ENCODE measurements at places on chromosomes 5 and 9.
A peak's percentile ranks its signal among the peaks of the same experiment; 100 is the strongest.

DNA sequence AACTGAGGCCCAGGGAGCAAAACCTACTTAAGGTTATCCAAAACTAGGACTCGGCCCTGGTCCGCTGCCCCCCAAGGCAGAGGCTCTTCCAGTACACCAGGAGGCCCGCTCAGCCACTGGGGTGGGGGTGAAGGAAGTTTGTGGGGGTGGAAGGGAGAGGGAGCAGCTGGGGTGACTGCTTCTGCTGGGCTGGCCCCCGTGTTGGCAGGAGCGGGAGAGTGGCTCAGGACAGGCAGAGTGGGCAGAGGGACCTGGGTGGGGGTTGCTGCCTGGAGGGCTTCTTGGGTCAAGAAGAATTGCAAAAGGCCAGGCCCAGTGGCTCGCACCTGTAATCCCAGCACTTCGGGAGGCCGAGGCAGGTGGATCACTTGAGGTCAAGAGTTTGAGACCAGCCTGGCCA, 8.2 kb upstream of the TRIM14 start:
- DNase-seq = no peak

GRCh38 chr9:126989847-126990842, 75.6 kb downstream of the RALGPS1 start:
- DNase-seq = no peak

- DNase-seq = no peak
Measured at GRCh38 chr5:64308135-64308534, 142.5 kb downstream of the RNF180 start.

GRCh38 chr5:133944263-133945185, 23.9 kb downstream of the C5orf15 start:
- peak; percentile 46 for DNase-seq

DNA sequence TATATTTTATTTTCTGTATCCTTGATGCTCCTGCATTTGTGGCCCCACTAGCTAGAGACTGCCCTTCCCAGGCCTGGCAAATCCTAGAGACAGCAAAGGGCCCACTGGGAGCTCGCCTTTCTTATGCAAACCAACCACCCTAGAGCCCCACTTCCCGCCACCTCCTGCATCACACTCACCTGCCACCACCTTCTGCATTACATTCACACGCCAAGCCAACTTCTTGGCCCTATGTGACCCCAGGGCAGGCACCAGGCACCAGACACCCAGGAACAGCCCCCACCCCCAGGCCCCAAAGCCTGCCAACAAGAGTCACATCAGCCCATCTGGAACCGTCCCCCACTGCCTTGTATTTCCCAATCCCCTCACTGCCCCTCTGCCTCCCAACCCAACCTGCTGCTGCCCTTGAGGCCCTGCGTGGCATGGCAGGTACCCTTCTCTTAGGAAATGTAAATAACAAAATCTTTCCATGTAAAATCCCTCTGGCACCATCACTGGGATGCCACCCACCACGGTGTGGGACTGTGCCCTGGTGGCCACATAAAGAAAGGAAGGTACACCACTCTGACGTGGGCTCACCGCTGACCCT, 22.0 kb downstream of the ROR2 start:
- no peak for DNase-seq

DNA sequence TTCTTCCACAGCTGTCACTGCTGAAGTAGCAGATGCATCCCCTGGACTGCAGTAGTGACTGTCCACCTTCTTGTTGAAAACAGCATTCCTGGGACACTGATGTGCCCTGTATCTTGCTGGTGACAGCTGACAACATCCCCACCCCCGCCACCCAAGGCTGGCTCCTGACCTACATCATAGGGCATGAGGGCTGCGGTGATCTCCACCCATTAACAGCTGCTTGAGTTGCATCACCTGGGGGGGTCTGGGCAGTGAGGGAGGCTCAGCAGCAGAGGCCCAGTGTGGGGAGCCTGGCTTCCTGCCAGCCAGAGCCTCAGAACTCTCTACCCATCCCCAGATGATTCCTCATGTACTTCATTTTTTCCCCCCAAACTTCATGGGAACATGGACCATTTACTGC, 4.1 kb downstream of the PRUNE2 start:
- no peak for DNase-seq

DNA sequence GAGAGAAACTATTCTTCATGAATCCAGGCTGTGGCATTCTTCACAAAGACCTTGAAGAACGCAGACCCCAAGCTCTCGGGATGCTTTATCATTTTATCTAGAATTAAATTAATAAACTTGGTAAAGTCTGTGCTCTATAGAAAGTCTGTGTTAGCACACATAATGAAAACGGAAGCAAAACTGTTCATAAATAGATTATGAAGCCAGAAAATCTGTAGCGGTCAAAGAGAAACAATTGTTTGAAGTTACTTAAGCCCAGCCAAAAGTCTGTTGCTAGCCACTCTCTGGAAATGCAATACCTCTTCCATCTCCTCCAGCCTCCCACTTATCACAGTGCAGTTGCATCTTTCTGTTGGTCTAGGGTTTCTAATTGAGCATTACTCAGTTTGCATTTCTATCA, 375.9 kb downstream of the KIF4B start:
- no peak for DNase-seq

DNA sequence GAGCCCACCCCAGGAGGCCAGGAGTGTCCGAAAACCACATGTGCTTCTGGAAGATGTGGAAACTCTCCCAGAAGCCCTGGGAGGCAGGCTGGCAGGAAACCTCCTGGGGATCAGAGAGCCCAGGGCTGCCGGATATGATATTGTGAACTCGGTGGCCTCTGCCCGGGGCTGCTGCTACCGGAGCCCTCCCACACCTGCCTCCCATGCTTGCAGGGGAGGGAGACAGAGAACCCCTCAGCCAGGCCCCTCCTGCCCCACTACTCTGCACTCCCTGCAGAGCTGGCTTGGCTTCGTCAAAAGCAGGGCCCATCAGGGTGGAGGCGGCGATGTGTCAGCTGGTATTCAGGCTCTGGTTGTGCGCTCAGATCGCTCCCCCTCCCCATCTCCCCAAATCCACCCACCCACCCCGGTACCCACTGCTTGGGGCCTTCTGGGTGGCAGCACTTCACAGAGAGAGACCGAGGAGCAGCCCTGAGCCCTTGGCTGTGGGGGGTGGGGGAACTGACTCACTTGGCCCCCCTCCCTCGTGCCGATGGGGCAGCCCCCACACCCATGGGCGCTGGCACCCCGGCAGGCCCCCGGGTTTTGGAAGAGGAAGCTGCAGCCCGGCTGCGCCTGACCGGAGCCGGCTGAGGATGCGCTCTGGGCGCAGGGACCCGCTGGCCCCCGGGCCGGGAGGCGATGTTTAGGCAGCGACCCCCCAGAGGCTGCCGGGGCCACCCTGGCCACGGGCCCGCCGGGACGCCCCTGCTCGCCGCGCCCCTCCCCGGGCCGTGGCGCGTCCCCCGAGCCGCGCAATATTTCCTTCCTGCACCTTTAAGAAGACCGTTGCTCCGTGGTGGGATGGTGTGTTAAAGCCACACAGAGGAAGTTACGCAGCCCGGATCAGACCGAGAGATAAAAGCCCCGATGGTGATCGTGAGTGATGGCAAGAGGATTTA, 786 bp upstream of the NTNG2 start:
- peak; percentile 44 for DNase-seq

GRCh38 chr9:125757834-125758233, 10.7 kb downstream of the PBX3 start:
- DNase-seq = no peak

All from stimulated activated CD4-positive, alpha-beta T cell treated with anti-CD3 and anti-CD28 coated beads, Interleukin-4, amount 100 ng/mL, for 1 hour (primary cell).